ENCODE measurements at places on chromosomes 3 and 15.
A peak's percentile ranks its signal among the peaks of the same experiment; 100 is the strongest.

- DNase-seq, result no peak
These were observed 45.7 kb downstream of the IDH2 start for GRCh38 chr15:90056529-90056928.

- no peak for DNase-seq
These were observed 51.8 kb downstream of the SLC12A8 start for GRCh38 chr3:125160606-125161371.

DNA sequence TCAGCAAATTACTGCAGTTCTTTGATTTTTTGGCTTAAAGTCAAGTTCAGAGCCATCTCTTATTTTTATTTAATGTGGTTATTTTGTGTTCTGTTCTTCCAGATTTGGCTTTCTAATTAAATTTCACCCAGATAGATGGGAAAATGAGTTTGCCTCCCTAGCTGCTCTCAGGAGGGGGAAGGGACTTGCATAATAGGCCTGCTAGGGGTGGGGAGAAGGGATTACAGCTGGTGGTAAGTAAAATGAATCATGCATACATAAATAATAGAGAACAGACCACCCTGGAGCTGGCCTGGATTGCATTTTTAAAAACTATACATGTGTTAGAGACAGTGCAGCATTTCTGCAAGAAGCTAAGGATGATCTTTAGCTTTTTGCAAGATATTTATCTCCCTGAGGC lies 3.9 kb upstream of the PXYLP1 start:
- no peak for DNase-seq

- no peak for DNase-seq
These were observed 39.1 kb downstream of the DHX36 start for GRCh38 chr3:154285221-154285620.

DNA sequence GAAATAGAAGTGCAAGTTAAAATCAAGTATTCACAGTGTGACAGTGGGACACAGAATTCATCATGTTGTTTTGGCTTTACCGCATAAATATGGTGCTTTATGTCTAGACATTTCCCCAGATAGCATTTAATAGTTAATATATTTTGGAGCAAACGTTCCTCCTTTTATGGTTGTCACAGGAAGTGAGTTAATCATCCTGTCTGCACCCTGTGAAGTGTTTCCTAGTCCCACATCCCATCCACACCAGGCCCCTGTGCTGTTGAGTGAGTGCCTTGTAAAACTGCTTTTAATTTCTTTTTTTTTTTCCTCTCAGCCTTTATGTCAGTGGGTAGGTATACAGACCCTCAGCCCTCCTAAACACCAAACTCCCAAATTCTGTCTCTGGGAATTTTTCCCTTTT lies 393.7 kb downstream of the FEZF2 start:
- DNase-seq, result no peak

DNA sequence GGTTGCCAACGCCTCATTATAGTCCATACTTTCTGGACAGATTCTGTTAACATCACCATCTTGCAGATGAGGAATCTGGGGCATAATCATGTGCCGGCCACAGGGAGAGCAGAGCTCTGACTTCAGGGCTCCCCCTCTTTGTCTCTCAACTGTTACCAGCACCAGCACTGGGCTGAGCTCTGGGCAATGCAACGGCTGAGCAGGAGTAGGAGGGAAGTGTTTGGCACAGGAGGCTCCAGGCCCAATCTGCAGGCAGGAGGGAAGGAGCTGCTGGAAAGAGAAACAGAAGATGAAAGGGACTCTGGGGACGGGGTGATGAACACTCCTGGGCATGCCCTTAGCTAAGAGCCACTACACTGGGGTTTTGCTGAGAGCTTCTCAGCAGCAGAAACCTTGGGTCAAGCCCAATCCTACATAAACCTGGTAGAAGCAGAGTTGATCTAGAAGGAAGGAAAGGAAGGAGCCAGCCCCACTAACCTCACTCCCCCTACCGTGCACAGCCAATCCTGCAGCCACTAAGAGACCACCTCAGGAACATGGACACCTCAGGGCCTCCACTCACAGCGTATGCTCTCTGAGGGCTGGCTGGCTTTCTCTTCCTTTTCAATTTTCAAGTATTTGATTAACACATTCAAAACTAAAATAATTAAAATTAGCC lies 73.1 kb upstream of the SPATA12 start:
- no peak for DNase-seq

DNA sequence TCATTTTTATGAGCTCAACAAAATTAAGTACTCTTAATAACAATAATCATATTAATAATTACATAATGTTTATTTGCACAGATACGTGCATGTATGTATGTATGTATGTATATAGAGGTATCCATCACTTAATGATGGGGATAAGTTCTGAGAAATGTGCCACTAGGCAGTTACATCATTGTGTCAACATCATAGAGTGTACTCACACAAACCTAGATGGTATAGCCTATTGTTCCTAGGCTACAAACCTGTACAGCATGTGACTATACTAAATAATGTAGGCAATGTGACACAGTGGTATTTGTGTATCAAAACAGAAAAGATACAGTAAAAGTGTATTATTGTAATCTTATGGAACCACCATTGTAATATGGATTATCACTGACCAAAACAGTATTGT lies 874.7 kb upstream of the GBE1 start:
- no peak for DNase-seq

DNA sequence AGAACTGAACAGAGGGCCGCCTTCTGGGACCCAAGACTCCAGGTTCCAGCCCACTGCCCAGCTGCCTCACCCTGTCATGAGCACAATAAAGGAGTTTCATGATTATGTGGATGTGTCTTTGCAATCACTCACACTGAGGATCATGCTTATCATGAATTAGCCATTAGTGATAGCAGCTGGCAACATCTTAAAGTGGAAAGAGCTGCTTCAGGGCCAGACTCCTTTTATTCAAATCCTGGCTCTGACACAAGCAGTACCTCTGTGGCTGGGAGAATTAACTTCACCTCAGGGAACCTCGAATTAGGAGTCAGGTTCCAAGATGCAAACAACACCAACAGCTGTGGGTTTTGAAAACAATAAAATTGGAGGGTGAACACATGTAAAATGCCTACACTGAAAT lies 6.6 kb upstream of the SCAP start:
- no peak for DNase-seq

- DNase-seq, result no peak
These were observed 46.9 kb upstream of the FLNB start for GRCh38 chr3:57961177-57961827.

GRCh38 chr3:38348903-38349302 lies 2.3 kb downstream of the XYLB start:
- DNase-seq, result no peak

GRCh38 chr15:75131269-75131643 lies 70.4 kb upstream of the C15orf39 start:
- DNase-seq, result no peak

DNA sequence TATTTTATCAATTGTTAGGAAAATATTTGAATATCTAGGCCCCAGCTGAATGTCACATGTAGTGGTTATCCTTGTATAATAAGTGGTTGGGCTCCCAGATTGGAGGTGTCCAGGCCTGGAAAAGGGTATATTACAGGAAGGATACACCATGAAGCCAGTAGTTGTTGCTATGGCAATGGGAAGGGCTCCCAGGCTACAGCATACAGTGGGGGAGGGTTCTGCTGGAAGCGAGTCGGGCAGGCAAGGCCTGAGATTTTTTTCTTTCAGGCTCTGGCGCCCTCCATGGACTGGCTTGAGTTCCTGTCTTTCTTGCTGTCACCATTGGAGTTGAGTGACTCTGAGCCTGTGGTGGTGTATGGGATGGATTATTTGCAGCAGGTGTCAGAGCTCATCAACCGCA lies 8.9 kb downstream of the ECE2 start:
- DNase-seq, result no peak

- no peak for DNase-seq
These were observed 1304.5 kb upstream of the GBE1 start for GRCh38 chr3:83065851-83066460.

GRCh38 chr3:12719984-12720898 lies 38.8 kb downstream of the TMEM40 start:
- DNase-seq, result peak; percentile 53

DNA sequence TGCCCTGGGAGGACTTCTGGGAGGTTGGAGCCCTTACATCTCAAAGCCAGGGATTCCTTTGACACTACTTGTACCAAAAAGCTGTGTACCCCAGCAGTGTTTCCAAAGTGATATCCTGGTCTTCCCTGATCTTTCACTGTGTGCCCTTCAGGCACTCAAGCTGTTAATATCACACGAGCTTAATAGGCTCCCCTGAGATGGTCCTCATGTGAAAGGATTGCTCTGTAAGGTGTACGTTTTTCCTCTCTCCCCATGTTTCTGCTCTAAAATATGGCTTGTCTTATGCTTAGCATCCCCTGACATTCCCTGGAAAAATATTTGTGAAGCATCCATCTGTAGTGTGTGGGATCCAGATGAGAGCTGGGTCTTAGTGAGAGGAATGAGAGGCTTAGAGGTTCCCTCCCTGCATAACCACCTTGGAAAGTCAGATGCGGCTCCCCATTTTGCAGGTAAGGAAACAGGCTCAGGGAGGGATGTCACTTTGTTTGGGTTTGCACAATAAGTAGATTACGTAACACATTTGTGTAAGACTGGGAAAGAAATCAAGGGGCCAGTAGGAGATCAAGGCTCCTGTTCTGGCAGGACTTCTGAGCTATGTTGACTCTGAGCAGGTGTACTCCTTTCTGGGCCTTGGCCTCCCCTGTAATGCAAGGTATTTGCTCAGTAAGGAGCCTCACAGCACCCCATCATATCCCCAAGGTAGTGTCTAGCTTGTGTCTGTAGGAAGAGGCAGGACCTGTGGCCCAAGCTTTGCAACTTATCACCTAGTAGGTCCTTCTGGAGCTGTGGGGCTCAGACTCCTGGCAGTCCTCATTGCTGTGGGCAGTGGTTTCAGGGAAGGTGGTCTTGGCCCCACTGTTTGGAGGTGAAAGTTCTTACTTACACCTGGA lies 667 bp upstream of the ACOX2 start:
- DNase-seq, result no peak

GRCh38 chr3:72015463-72015862 lies 230.5 kb upstream of the PROK2 start:
- no peak for DNase-seq

DNA sequence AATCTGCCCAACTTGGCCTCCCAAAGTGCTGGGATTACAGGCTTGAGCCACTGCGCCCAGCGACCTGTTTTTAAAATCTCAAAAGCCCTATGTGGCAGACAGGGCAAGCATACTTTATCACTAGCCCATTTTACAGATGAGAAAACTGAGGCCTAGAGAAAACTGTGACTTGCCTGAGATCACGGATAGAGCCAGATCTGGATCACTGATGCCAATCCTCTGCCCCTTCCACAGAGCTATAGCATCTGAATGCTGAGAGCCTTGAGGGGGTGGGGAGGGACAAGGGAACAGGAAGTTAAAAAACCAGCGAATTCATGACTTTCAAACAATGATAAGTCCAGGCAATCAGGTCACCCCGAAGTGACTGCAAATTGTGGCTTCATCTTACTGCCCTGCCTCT lies 7.3 kb downstream of the ANKRD63 start:
- no peak for DNase-seq

- DNase-seq, result no peak
These were observed 6.3 kb downstream of the CLK3 start for GRCh38 chr15:74621936-74622335.

GRCh38 chr3:57142411-57142723 lies 22.8 kb downstream of the IL17RD start:
- DNase-seq, result no peak

GRCh38 chr15:96184297-96184696 lies 146.2 kb upstream of the NR2F2 start:
- DNase-seq, result no peak

DNA sequence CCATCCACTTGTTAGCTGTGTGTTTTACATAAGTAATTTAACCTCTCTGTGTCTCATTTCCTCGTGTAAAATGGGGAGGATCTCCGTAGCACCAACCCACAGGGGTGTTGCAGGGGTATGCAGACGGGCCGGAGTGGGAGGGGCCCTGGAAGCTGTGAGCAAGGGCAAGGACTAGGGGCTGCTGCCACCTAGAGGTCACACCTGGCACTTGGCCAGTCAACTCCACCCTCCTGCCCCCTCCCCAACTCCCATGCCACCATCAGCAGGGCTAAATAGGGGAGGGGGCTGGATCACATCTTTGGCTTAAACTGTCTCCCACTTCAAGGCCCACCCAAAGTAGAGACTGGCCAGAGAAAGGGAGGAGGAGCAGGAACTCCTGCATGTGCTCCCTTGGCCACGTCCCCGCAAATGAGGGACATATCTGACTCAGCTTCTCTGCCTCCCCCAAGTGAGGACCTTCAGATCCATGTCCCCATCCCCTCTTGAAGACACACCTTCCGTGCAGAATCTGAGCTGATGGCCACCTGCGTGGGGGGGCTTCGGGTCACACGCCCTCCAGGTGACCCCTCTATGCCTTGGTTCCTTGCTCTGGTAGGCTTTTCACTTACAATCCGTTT lies 2.6 kb downstream of the CCDC9B start:
- peak; percentile 70 for DNase-seq

DNA sequence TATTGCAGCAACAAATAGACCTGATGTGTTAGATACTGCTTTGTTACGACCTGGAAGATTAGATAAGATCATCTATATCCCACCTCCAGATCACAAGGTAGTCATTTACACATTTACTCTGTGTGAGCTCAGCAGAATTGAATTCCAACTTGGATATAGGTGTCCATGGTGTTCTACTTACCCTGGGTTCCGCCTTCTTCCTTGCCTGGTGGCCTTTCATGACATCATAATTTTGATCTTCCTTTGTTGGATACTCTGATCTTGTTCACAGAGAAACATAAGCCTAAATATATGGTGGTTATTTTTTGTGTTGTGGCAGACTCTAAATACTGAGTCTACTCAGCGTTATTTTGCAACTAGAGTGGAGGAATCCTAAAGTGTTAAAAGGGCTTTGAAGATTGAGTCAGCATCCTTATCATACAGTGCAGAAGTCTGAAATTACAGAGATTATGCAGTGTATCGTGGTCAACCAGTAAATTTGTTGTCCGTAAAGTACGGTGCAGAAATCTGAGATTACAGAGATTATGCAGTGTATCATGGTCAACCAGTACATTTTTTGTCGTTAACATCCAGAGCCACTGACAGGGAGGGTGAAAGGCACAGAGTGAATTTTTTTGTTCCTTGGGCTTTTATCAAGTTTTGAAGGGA lies 39.1 kb upstream of the GATM start:
- no peak for DNase-seq

DNA sequence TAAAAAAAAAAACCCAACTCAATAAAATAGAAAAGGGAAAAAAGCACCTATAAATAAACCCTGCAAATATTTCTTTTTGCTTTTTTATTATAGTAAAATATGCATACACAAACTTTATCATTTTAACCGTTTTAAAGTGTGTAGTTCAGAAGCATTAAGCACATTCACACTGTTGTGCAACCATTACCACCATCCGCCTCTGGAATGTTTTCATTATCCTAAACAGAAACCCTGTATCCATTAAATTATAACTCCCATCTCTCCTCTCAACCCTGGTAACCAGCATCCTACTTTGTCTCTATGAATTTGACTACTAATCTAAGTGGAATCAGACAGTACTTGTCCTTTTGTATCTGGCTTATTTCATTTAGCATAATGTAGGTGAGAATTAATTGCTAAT lies 15.0 kb downstream of the CDCP1 start:
- DNase-seq, result no peak
